HFFc6 (cell line): ENCODE measurements at places on chromosomes 11 and 22. TPM values are rescaled to one million over a fixed set of nuclear protein-coding genes. Genes with fewer than 3 reads are reported as not detected.

DNA sequence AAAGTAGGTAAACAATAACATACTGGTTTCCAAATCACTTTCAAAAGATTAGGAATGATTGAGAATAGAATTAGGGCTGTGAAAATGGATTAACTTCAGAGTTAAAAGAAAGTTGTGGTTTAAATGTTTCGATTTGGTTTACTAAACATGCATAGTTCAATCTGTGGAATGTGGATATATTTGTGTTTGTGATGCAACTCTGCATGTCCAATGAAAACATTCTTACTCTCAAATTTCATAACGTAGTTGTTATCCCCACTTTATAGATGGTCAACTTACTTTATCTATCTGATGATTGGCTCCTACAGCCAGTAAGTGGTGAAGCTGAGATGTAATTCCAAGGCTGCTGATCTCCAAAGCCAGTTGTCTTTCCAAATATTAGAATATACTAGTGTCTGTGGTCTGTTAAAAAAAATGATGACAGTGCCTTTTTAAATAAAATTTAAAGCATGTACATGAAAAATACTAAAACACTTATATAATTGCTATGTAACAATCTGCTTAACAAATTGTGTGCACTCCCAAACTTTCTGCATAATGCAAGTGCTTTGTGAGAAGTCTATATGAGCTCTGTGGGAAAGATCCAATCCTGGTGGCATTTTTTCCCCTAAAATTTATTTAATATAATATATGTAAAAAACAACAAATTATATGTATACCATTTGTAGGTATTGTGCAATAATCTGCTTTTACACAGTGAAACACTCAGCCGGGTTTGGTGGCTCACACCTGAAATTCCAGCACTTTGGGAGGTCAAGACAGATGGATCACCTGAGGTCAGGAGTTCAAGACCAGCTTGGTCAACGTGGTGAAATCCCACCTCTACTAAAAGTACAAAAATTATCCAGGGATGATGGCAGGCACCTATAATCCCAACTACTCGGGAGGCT, 9.7 kb upstream of the SIK3 start:
- DNase-seq, result peak; percentile 29

GRCh38 chr22:36840106-36840505, 20.7 kb upstream of the NCF4 start:
- no peak for DNase-seq

GRCh38 chr11:75728992-75729391, 11.4 kb downstream of the MOGAT2 start:
- DNase-seq, result no peak

DNA sequence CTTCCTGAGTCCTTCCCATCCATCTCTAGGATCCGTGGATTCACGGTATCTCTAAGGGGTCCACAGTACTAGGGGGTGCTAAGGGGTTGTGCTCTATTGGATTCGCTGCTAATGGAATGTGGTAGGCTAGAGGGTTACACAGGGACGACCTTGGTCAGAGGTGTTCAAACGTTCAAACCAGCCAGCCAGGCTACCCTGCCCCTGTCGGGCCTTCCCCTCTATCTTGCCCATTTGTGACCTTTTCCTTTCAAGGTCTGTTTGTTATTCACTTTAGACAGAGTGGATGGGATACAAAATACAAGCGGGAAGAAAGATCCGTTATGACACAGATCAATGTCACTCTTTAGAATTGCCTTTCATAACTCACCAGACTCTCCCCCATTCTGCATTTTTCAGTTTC, 205.8 kb upstream of the TBCEL start:
- DNase-seq, result no peak

GRCh38 chr22:37624876-37625275, 14.6 kb upstream of the SH3BP1 start:
- no peak for DNase-seq

- DNase-seq, result no peak
These were observed 8.7 kb downstream of the EHD1 start for GRCh38 chr11:64869571-64870175.

GRCh38 chr11:3632070-3632660, 9.6 kb downstream of the ART5 start:
- no peak for DNase-seq

DNA sequence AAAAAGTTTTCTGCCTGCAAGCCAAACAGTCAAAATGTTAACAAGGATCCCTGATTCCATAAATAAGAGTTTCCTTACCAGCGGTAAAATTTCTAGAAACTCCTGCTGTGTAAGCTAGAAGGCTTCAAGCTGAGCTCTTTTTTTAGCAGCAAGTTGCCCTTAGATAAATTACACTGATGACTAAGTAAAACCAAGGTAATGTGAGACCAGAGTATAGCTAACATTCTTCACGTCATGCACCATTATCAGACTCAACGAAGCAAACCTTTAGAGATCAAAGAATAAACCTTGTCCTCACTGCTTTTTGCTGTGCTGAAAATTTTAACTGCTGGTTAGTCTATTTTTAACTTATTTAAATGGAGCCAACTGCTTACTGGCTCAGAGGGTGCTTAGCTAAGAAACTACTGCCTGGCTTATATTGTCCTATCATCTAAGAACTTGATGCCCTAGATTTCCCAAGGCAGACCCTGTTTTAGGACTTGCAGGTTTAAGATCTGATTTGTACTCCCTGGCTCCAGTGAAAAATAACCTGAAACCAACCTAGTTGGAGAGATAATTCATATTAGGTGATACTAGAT, 900.7 kb downstream of the JRKL start:
- no peak for DNase-seq

Gene C11orf71
- 2.2 to 3.8 TPM (median 2.6 TPM) in 3 replicates for total RNA-seq

Gene CHRM1
- total RNA-seq, result not detected in 3 replicates

Gene PHOX2A
- total RNA-seq, result not detected in 3 replicates

Gene OSBP2
- total RNA-seq, result 0.29 and 0.37 TPM in 2 replicates

Gene TUBA8
- total RNA-seq, result 0.18 to 0.43 TPM in 2 of 3 replicates, not detected in the other

Gene ZNF215
- 4.4 to 6.5 TPM (median 5.2 TPM) in 3 replicates for total RNA-seq

Gene OR52N4
- not detected in 3 replicates for total RNA-seq

Gene OR51G1
- not detected in 3 replicates for total RNA-seq
